CD4-positive, alpha-beta memory T cell (primary cell): ENCODE measurements at places on chromosomes 4 and X.

- DNase-seq: peak; percentile 30
Measured at GRCh38 chrX:133985164-133985966, at the start of gene GPC3. Gene GPC3, minus strand, starts transcription at chrX:133985594.

- no peak for DNase-seq
Measured at GRCh38 chr4:53780736-53781400, 189.6 kb upstream of the LNX1 start.

DNA sequence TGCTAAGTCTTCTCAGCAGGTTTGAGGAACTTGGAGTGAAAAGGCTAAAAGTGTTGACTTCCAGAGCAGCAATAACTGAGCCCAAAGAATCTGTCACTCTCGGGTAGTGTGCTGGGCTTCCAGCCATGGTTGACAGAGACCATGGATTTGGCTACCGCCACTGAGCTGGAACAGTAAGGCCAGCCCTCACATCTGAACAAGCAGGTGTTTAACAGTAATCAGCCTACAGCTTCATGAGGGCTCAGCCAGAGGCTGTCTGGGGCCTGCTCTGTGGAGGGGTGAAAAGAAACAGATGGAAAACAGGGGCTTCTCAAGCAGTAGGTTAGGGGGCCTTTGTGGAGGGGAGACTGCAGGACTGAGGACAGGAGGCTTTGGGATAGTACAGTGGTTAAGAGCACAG lies 14.9 kb downstream of the RASL11B start:
- DNase-seq: no peak

DNA sequence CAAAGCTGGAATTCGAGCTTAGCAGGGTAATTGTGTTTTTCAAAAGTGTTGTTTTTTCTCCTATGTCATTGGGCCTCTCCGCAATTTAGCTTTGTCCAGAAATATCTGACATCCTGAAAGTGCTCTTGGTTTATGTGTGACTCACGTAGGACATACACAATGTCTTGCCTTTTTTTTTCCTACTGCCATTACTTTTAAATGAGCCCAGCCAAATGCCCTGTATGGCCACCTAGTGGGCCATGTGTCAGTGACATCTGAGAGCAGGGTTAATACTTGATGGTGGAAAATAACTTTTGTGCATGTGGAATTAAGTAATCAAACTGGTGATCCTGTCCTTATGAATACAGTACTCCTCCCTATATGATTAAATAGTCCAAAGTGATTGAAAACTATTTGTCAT lies 1411.1 kb upstream of the TENM3 start:
- no peak for DNase-seq

DNA sequence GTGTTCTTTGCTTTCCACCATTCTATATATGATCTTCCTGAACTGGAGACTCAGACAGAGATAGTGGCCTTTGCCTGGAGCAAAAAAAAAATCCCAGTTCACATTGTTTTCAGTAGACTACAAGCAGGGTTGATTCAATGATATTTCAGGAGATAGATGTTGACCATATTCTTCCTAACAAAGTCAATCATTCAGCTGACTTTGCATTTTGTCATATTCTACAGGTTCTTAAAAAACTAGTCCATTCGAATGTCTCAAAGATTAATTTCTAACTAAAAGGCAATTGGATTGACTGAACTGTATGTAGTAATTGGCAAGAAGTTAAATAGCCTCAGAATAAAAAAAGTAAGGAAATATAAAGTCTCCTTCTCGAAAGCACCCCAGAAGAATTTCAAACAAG lies 479.5 kb downstream of the NKX6-1 start:
- DNase-seq: no peak
